Stimulated activated CD4-positive, alpha-beta T cell treated with anti-CD3 and anti-CD28 coated beads, Interleukin-4, amount 100 ng/mL, for 4 hours (primary cell): ENCODE measurements at places on chromosomes 13 and 19.
A peak's percentile ranks its signal among the peaks of the same experiment; 100 is the strongest.

GRCh38 chr13:29405401-29405800 is 190.1 kb downstream of the SLC7A1 start:
- no peak for DNase-seq

DNA sequence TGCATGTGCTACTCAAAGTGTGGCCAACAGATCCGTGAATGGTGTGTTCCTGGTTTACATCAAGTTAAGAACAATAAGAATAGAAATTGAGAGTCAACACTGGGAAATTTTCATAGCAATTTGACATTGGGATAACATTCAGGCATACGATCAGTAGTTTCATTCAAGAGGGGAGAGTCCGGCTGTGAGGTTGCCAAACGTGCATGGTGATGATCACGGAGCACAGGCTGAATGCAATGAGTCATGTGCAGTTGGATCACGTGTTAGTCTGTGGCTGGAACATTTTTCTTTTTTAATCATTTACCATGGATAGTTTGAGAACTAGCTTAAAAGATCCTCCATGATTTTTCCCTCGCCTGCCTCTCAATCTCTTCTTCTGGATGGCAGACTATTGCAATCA is 2.5 kb upstream of the DCT start:
- no peak for DNase-seq

DNA sequence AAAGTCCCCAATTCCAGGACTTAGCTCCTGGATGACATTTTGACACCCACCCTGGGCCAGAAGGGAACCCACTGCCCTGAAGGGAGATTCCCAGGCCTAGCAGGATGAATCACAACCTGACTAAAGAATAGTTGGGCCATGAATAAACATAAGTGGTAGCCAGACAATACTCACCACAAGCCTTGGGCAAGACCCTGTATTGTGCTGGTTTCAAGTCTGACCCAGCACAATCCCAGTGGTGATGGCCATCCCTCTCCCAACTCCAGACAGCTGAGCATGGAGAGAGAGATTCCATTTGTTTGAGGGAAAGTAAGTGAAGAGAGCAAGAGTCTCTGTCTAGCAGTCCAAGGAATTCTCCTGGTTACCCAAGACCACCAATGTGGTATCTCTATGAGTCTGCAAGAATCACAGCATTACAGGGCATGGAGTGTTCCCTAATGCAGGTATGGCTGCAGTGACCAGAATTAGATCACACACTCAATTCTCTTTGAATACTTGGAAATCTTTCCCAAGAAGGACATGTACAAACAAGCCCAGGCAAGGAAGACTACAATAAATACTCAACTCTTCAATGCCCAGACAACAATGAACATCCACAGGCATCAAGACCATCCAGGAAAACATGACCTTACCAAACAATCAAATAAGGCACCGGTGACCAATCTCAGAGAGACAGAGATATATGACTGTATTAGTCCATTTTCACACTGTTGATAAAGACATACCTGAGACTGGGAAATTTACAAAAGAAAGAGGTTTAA is 158.0 kb downstream of the VWA8 start:
- no peak for DNase-seq

DNA sequence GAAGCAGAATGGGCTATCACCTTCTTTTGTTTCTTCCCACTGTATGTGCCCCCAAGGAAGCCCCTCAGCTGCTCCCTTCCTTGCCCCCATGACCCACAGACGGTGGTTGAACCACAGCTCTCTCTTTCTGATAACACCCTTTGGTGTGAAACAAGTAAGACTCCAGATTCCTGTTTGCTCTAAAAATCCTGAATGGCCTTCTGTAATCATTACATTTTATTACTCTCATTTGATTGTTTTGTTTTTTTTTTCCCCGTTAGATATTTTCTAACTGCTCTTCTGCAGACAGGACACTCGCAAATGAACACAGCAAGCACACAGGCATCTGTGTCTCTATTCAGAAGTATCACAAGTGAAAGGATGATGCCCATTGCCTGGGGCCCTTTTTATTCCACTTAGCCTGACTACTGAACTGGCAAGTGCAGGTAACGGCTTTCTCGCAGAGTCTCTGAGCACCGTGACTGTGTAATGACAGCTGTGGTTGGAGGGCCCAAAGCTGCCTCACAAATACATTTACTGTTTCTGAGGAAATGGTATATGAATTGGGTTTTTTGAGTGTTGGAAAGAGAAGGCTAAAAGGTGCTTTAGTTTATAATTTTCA is 59.3 kb downstream of the OXGR1 start:
- no peak for DNase-seq

- DNase-seq = no peak
Observed at GRCh38 chr13:35388441-35389355, 87.8 kb downstream of the MAB21L1 start.

- DNase-seq = no peak
Observed at GRCh38 chr19:51009061-51009891, 7.9 kb upstream of the KLK8 start.

GRCh38 chr13:59721926-59722910 is 441.5 kb downstream of the DIAPH3 start:
- DNase-seq = no peak

DNA sequence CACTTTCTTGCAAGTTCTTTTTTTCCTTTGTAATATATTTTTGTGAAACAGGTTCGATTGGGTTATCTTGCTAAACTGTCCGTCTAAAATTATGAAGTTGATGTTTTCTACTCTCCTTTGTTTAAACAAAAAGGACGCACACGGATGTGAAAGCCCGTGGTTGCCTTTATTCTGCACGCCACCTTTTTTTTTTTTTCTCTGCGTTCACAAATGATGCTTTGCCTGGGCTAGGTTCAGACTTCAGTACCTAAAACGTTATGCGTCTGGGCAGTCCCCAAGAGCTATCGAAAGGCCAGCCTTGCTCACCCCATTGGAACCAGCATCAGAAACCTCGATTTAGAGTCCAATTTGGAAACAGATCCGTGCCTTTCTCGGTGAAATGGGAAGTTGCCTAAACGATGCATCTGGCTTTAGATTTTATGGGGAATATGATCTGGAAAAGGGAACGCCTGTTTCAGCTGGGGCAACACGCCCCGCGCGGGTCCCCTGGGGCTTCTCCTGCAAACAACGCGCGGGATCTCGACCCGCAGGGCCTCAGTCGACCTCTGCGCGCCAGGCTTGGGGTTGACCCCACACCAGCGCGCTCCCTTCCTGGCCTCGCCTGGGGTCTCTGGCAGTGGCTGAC is 113.9 kb downstream of the KCNRG start:
- no peak for DNase-seq

- no peak for DNase-seq
Observed at GRCh38 chr13:44049081-44049945, 169.6 kb downstream of the LACC1 start.

- peak; percentile 88 for DNase-seq
Observed at GRCh38 chr19:10644260-10645007, 9.7 kb upstream of the ILF3 start.

DNA sequence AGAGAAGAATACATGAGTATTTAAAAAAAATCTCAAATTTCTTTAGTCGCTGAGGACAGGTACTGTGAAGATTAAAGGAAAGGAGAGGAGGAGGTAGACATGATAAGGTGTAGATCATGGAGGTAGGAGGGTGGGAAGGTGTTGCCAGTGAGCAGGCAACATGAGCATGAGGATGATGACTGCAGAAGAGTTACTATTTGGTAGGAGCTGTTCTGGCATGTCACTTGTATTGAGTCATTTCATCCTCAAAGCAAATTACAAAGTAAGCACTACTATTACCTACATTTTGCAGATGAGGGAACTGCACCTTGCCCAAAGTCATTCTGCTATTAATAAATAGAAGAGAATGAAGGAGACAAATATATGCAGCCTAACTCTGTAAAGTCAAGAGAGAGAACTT is 435.8 kb upstream of the KLF12 start:
- no peak for DNase-seq

- peak; percentile 22 for DNase-seq
Observed at GRCh38 chr19:2051773-2052704, 995 bp upstream of the MKNK2 start.

DNA sequence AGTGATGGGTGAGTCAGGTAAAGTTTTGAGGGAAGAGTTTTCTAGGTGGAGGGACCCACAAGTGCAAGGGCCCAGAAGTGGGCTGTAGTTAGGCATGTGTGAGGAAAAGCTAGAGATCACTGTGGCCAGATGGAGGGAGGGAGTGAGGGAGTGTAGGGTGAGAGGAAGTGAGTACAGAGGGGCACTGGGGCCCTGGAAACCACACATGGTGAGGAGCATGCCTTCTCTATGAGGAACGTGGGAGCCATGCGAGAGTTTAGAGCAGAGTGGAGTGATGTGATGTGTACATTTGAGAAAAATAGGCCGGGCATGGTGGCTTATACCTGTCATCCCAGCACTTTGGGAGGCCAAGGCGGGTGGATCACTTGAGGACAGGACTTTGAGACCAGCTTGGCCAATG is 14.7 kb upstream of the SHKBP1 start:
- DNase-seq = no peak

DNA sequence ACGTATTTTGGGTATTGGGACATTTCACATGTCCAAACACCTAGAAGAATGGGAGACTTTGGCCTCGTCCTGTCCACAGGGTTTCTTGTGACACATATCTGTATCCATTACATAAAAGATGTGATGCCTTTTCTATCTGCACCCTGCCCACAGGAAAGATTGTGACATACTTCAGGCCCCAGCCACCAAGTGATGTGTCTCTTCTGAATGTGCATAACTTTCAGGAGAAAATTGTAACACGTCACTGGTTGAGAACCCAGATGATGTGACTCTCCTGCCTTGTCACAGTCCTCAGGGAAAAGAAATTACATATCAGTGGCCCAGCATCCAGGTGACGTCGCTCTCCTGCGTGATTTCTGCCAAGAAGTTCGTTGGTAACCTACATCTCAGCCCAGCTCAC is 21.0 kb upstream of the ZNF681 start:
- DNase-seq = no peak

- DNase-seq = no peak
Observed at GRCh38 chr13:49165798-49166752, 54.1 kb upstream of the MLNR start.

DNA sequence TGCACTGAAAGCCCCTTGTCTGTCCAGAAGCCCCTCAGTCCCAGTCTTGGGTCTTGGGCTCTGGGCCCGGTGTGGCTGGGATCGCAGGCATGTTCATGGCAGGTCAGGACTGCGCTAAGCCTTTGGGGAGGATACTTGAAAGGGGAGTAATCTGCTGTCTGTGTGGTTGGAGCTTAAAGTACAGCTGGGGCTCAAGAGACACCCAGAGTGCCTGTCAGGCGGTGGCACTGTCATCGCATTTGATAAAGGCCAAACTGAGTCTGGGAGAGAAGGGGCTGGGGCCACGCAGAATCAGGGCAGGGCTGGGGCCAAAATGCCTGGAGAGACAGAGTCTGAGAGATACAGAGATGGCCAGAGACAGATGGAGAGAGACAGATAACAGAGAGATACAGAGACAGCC is 4.2 kb upstream of the CILP2 start:
- no peak for DNase-seq

- DNase-seq = no peak
Observed at GRCh38 chr19:16445238-16446107, 26.3 kb downstream of the EPS15L1 start.

DNA sequence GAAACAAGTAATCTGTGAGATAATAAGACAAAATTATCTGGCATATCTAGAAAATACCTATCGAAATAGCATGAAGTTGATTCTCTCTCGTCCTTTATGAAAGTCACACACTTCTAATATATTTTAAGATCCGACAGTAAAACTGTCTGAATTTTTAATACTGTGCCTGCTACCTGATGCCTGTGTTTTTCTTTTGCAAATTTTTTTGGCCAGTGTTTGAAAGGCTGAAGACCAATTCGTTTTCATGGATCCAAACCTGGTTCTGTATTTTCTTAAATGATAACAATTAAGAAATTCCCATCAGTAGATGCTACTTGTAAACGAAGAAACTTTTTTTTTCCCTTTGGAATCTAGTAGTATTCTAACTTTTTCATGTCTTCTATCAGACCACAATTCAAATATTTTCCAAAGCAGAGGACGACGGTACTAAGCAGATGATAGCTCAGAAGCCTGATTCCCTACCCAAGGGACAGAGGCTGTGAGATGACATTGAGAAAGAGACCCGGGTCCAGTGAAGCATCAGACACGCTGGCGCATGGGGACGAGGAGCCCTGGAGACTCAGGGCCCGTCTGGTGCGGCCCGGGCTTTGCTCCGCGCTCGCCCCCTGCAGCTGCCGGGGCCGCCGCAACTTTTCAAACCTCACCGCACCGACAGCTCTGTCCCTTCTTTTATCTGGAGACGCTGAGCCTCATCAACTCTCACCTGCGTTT is 49.5 kb upstream of the PABPC3 start:
- DNase-seq = no peak

- no peak for DNase-seq
Observed at GRCh38 chr13:51925865-51926527, 64.2 kb downstream of the CCDC70 start.

DNA sequence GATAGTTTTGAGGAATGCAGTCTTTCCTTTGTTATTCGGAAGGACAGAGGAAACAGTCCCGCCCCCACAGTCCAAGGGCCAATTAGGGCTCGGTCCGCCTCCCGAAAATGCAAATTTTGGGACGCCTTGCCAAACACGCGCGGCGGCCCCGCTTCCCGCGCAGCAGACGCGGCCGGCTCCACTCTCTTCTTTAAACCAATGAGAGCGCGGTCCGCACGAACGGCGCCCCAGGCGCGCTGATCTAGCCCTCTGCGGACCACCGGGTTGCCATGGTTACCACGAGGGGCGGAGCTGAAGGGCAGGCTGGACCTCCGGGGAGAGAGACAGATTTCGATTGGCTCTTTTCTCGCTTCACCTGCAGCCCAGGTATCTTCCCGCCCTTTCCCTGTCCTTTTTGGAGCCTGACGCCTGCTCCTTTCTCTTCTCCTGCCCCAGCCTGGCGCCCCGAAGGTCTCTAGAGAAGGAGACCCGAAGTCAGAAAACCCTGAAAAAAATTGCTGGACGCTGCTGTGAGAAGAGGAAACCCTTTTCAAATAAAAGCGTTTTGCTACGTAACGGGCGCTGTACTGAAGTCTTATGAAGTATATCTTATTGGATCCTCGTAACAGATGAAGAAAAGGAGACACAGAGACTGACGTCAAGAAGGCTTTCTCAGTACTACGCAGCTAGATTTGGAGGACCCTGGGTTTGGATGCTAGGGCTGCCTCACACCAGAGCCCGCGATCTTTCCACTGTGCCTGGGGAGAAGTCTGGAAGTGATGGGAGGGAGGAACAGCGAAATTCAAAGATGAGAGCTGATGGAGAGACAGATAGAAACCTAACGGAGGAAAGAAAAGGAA is 2.0 kb downstream of the PTH2 start:
- peak; percentile 29 for DNase-seq

GRCh38 chr19:55377356-55378131 is 918 bp downstream of the TMEM190 start:
- no peak for DNase-seq

DNA sequence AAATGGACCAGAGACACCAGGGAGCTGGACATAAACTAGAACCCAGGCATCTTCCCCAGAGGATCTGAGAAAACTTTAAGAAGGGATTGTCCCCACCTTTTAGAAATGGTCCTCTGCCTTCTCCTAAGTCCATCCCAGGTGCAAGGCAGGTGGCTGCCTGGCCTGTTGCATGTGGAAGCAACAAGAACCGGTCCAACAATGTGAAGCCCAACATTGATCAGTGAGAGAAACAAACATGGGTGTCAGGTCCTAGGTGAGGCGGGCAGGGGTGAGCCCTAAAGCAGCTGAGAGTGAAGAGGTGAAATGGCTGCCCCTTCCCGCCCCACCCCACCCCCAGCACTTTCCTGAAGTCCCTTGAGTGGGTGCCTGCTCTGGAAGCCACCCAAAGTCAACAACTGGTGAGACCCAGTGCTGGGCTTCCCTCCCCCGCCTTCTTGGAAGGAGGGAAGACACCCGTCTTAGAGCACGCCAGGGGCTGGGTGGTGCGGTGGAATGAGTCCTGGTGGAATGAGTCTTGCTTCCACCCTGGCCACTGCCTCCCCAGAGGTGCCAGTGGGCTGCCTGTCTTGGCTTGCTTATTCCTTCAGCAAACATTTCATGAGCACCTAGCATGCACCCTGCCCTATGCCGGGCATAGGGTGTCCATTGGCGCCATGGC is 1.7 kb downstream of the AP1M1 start:
- DNase-seq = no peak
